ENCODE measurements at places on chromosomes 2 and 18.

- no peak for DNase-seq
Measured at GRCh38 chr2:233435436-233436190, 81.3 kb downstream of the DGKD start.

GRCh38 chr2:236177604-236177966 lies 9.4 kb upstream of the GBX2 start:
- no peak for DNase-seq

GRCh38 chr2:216632346-216632951 lies 771 bp upstream of the IGFBP2 start:
- DNase-seq, result no peak

DNA sequence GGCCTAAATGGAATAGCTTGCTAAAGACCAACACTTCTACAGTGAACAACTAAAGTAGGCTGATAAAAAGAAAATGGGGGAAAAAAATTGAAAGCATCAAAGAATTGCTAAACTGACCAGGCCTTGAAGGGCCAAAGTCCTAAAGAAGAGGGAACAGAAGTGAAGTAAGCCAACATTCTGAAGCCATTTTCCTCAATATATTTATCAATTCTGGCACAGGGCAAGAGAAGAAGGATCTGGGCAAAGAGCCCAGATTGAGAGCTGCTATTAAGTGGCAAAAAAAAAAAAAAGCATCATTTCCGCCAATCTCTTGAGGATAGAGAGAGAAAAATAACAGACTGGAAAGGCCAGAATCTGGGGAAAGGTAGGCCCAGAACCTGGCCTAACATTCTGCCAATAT lies 25.7 kb downstream of the FANCL start:
- DNase-seq, result no peak

GRCh38 chr2:74745766-74746165 lies 88.2 kb upstream of the HK2 start:
- no peak for DNase-seq

- no peak for DNase-seq
Measured at GRCh38 chr2:200488169-200488568, 21.7 kb downstream of the KCTD18 start.

- DNase-seq, result no peak
Measured at GRCh38 chr2:137969418-137969765, 5.1 kb downstream of the HNMT start.

DNA sequence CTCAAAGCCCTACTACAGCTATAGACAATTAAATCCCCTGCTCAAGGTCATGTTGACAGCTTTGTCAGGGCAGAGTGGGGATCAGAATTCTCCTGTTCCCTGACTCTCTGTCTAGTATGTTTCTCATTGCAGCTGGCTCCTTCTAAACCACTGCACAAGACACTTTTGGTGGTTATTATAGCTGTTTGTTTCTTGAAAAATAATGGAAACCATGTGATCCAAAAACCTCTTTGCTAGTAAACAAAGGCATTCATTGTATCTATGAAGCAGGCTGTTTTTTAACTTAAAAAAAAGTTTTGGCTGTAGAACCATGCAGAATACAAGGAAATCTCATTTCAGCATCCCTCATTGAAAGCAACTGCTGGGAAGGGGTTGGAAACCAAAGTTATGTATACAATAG lies 352.5 kb upstream of the EPHA4 start:
- no peak for DNase-seq

DNA sequence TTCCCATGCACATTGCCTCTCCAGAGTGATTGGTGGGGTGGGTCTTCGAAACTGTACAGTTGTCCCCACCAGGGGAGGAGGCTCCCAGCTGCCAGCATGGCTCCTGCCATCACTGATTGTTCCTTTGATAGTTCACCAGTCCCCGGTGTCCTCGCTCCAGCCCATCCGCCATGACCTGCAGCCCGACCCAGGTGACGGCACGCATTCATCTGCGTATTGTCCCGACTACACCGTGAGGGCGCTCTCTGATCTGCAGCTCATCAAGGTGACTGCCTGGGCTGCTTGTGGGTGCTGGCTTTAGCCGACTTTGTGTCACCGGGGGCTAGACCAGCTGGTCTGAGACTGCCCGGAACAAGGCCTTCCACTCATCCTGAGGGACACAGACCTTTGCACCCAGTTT lies 12.4 kb downstream of the CNNM3 start:
- no peak for DNase-seq

DNA sequence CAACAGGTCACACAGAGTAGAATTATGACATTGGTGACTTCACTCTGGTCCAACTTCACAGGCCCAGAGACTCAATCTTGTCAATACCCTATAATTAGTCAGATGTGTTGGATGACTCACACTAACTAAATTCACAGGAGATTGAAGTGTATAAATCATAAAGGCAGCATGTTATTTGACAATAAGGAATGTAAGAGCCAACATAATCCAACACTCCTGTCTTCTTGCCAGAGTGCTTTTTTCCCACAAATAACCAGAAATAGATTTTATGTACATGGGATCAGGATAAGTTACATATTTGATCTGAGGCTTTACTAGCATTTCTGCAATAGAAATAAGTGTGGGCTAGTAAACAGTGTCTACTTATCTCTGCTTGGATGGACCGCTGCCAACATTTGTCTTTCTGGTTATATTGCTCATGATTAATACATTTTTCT lies 42.2 kb upstream of the ZSWIM2 start:
- no peak for DNase-seq

GRCh38 chr18:6370886-6371635 lies 43.6 kb downstream of the L3MBTL4 start:
- no peak for DNase-seq

GRCh38 chr18:54883816-54884604 lies 55.7 kb downstream of the RAB27B start:
- DNase-seq, result no peak

- no peak for DNase-seq
Measured at GRCh38 chr18:46759890-46760289, 3.0 kb upstream of the ST8SIA5 start.

GRCh38 chr18:23994361-23994902 lies 20.1 kb upstream of the TTC39C start:
- no peak for DNase-seq

DNA sequence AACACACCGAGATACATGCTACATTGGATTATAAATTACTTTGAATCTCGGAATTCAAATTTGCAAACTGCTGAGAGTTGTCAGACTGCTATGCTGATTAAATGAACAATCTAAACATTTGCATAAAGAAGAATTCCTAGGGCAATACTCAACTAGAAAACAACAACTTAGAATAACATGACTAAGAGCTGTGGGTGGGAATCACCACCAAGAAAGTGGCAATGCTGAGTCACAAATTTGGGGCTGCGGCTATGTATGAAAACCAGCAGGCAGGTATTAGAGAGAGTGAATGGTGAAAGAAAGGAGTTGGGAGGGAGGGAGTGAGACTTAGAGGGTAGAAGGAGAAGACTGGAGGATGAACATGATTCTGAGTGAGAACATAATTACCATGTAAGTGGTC lies 559.5 kb downstream of the PIK3C3 start:
- no peak for DNase-seq

GRCh38 chr2:26438926-26439325 lies 37.2 kb downstream of the DRC1 start:
- no peak for DNase-seq

- DNase-seq, result no peak
Measured at GRCh38 chr2:156435396-156435717, 822 bp upstream of the GPD2 start.

DNA sequence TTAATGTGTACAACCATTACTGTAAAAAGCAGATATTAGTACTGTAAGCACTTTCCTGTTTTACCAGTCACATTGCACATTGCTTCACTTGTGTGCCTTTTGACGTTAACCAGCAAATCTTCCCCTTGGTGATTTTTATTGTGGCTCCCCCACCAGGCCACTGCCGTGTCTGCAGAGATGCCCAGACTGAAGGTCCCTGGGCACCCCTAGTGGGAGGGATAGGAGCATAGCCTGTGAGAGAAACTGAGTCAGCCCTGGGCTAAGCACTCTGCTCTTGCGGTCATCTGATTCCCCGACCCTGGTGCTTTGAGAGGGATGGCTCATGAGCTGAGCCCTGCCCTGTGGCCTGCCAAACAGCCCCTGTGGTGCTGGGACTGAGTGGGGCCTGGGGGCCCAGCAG lies 73.4 kb downstream of the INPP4A start:
- DNase-seq, result no peak

DNA sequence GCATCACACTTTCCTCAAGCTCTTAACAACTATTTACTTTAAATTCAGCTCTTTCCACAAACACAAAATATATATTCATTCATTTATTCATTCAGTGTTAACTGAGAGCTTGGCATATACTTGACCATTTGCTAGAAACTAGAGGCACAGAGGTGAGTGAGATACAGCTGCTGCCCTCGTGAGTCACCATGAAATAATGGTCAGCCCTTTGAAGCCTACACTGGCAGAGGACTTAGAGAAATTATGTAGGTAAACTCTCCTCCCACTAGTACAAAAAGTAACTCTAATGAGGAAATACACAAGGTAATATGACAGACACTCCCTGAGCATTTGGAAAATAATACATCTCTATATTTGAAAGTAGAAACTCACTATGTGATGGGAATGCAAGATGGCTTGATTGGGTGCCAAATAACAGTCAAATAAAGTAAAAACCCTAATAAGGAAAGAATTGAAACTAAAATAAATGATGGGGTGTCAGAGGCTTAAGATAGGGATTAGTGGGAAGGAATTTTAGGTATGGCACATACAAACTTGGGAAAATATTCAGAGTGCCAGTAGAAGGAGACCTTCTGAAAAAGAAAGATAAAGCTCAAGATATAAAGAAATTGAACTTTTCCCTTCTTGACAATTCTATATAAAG lies 61.1 kb downstream of the ANTXR1 start:
- no peak for DNase-seq

GRCh38 chr18:10100941-10101701 lies 187.3 kb downstream of the VAPA start:
- DNase-seq, result no peak

DNA sequence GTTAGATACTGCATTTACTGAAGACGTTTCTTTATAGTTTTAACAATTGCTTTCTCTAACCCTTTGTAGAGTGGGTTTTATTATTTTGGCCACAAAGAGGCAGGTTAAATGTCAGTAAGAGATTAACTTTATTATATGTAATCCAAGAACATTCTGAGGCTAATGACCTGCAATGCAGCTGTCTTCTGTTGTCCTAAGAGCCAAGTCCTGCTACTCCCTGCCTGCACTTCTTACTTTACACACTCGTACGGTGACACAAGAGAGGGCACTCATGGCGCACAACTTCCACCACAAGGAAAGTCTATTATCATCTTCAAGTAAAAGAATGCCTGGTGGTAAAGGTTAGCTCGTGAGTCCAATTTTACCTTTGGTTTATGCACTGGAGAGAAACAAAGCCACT lies 471.0 kb upstream of the HNMT start:
- no peak for DNase-seq

DNA sequence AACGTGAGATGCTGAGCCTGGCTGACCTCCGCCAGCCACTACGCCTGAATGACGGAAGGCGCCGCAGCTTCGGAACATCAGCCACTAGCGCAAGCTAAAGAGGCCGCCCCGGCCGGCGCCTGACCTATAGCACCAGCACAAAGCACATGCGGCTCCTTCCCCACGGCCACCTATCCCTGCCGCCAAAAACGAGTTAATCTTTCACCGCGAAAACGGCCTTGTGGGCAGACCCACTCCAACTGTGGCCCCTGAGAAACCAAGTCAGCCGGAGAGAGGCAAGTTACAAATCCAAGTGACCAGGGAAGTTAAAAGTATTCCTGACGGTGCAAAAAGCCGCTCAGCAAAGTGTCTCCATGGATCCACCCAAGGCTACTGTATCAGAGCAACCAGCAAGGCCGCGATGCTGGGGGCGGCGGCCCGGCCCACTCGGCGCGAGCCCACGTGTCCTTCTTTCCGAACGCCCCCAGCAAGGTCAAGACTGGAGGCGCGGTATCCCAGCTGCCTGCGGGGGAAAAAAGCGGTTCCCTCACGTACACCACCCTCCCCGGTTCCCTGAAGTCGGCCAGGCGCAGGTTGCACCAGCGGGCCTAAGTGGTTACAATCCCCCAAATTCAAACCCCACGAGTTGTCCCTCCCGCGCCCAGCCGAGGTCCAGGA lies 575 bp downstream of the HSPD1 start:
- DNase-seq, result no peak

- no peak for DNase-seq
Measured at GRCh38 chr2:6310256-6311215, 555.2 kb downstream of the CMPK2 start.

GRCh38 chr2:57726294-57726693 lies 320.3 kb upstream of the VRK2 start:
- no peak for DNase-seq

DNA sequence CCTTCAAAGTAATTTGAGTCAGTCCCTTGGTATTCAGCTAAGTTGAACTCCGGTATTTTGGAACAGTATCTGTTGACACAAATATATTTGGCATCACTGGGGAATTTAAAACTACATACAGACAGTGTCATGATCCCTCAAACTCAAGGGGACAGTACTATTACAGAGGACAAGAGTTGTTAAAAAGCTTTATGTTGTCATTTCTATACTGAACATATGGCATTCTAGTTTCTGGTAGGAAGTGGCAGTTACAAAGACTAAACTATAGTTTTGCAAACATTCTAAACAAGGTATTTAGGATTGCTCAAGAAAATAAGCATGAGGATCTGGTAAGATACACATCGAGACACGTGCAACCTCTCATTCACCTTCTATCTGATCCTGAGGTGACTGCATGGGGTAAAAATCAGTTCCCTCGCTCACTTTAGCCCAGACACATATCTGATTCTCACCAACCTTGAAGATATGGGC lies 16.6 kb upstream of the CCNYL1 start:
- DNase-seq, result no peak

DNA sequence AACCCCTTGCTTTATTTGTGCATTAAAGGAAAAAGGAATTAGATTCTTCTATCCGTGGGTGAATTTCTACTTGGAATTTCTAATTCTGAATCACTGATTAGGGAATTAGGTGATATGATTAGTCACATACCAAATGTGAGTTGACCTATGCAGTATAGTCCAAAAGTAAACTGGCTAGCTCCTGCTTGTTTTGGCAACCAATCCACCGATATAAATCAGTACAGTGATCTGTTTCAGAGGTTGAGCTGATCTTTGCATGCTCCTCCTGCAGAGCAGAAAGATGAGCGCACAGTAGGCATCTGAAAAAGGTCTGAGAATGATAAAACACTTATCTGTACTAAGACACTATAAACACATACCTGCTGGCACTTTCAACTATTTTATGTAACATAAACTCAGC lies 86.6 kb downstream of the LRP1B start:
- DNase-seq, result no peak

DNA sequence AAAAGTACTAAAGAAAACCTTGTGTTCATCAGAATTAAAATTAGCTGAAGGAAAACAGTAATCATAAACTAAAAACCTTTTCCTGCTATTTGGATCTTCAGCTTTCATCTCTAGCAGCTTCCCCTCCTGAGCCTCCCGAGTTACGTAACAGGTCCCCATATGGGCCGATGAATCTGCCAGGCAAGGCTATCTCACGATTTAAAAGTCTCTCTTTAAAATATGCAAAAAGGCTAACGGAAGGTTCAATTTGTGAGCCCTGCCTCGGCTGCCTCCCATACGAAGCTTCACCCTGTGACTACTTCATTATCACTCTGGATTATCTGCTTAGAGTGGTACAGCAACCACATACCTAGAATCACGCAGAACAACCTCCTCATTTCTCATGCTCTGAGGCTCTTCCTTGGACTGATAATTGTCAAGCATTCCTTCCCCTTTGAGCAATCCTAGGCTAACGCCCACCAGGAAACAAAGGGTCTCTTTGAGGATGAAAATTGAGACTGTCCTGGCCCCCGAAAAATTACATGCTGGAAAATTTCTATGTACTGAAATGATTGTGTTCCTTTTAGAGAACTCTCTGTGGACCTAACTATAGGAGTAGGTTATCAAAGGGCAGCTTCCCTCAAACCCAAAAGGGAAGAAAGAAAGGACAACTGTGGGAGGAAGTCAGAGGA lies 147.4 kb downstream of the ZEB2 start:
- no peak for DNase-seq

Data from GDM1 (cell line).